ENCODE measurements at places on chromosomes 11 and 22.

DNA sequence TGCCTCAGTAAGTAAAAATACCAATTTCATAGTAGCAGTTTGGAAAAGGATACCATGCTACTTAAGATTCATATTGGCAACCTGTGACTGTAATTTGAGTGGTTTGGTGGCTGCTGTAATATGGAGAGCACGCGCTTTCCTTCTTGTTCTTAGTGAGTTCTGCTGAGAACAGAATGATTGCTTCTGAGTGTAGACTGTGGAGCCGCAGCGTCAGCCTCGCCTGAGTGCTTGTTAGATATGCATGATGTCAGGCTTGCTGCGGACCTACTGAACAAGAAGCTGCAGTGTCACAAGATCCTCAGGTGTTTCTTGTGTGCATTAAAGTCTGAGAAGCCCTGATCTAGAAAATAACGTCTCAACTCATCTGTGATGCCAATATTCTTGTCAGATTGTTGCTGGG is 143.2 kb downstream of the ARHGAP42 start:
- DNase-seq: no peak

DNA sequence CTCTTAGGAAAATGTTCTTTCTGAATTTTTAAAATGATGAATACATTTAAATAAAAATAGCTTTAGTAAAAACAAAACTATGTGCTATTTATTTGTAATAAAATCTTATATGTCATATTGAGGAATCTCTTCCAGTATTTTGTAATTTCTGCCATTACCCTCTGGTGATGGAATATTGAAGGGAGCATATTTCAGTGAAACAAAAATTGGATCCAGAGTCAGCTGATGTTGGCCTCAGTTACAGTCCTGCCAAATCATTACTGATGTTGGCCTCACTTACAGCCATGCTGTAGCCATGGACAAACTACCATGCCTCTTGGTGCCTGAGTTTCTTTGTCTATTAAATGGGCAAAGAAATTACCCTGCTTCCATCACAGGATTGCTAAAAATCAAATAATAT is 133.2 kb downstream of the SLC1A2 start:
- DNase-seq: no peak

- no peak for DNase-seq
These were observed 286.4 kb downstream of the NTM start for GRCh38 chr11:131656839-131657211.

DNA sequence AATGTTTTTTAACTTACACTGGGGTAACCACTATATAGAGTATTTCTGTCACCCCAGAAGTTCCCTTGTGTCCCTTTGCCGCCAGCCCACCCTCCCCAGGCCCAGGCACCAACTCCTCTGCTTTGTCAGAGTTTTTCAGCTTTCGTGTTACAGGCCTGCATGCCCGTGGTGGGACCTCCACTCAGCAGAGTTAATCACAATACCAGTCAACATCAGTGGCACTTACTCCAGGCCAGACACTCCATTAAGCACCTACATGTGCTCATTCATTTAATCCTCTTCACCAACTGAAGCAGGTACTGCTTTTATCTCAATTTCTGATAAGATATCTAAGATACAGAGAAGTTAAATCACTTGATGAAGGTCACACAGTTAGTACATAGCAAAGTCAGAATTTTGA is 63.3 kb downstream of the LIF start:
- no peak for DNase-seq

DNA sequence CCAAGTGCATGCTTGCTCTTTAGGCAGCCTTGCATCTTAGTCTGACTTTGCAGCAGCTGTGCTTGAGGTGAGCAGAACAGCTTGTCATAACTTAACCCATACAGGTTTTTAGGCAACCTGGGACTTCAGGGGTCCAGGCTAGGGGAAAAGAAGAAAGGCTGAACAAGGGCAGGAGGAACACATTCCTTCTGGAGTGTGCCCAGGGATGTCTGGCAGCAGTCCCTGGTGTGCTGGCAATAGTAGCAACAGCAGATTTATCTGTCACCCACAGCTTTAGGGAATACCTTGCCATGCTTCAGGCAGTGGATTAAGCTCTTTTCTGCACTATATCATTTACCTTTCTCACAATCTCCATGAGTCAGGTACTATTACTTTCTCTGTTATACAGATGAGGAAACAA is 513.0 kb downstream of the RAB38 start:
- DNase-seq: no peak

DNA sequence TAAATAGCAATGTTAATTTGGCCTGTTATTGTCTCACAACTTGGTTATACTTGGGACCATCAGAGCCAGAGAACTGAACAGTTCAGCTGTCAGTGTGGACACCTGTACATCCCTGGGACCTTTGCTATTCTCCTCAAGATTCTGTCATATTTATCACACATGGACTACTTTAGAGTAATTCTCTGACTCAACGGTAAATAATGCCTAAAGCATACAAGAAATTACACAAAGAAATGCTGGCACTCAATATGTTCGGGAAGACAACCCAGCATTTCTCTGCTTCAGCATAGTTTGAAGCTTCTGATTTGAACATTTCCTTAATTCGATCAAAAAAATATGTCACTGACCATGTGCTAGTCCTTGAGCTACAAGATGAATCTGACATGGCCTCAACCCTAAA is 34.6 kb upstream of the MMP13 start:
- DNase-seq: no peak

DNA sequence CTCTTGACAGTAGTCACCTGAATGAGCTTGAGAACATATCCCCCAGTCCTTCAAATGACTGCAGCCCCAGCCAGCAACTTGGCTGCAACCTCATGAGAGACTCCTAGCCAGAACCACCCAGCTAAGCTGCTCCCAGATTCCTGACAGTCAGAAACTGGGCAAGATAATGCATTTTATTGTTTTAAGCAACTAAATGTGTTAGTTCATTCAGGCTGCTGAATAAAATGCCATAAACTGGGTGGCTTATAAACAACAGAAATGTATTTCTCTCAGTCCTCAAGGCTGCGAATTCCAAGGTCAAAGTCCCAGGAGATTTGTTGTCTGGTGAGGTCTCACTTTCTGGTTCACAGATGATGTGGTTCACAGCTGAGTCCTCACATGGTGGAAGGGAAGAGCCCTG is 5.8 kb upstream of the PAMR1 start:
- no peak for DNase-seq

- DNase-seq: no peak
These were observed 26.2 kb downstream of the ELF5 start for GRCh38 chr11:34487430-34487829.

GRCh38 chr11:63914896-63915691 is 1.9 kb downstream of the RCOR2 start:
- no peak for DNase-seq

GRCh38 chr11:16266021-16266420 is 90.3 kb downstream of the SOX6 start:
- DNase-seq: no peak

GRCh38 chr11:32311346-32312065 is 123.8 kb downstream of the WT1 start:
- no peak for DNase-seq

GRCh38 chr11:30483056-30483455 is 103.1 kb downstream of the MPPED2 start:
- no peak for DNase-seq

DNA sequence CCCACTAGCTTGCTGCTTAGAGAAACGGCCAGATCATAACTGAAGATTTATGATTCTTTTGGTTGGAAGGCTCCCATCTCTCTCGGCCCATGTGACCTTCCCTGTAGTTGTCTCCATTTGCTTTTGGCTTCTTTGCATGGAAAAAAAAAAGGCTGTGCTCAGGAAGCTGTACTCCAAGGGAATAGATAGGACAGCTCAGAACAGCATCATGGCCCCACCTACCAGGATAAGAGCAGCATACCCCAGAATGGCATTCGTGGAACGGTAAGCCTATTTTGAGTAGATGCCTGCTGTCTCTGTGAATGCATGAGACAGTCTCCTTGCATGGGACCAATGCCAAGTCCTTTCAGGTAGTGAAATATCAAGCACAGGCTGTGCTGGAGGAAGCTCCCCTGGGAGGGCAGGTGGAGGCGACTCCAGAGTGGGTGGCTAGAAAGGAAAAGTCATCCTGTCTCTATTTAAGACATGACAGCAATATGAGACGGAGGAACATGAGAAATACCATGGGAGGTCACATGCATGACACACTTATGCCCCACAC is 94.1 kb upstream of the AMOTL1 start:
- DNase-seq: no peak

DNA sequence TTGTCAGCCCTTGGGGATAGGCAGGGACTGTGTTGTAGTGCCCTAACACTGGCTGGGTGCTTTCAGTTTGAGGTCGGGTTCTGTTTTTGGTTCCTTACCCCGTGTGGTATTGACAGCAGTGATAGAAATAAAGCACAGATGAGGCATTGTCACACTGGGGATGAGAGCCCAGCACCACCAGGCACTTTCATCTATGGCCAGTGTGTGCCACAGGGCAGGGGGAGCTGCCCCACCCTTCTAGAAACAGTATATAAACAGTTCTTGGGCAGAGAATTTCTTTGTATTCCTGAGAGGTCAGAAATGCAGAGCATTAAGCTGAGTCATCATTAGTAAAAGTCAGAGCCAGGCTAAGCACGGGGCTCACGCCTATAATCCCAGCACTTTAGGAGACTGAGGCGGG is 23.1 kb upstream of the CDC42EP2 start:
- DNase-seq: no peak

- no peak for DNase-seq
These were observed 1162.1 kb downstream of the DLG2 start for GRCh38 chr11:84465040-84465439.

GRCh38 chr11:79269611-79270307 is 171.1 kb downstream of the TENM4 start:
- DNase-seq: no peak

DNA sequence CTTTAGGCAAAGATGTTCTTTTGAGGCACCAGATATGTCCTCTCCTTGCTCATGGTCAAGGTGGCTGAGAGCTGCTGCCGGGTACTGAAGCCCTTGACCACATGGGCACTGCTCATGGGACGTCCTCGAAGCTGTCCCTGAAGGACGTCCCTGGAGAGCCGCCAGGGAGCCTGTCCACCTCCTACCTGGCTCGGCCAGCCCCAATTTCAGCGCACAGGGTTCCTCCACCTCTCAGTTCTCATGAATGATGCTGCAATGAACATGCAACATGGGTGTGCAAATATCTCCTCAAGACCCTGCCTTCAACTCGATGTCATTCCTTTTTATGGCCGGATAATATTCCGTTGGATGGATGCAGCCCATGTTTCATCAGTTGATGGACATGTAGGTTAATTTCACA is 24.4 kb upstream of the TOLLIP start:
- no peak for DNase-seq

DNA sequence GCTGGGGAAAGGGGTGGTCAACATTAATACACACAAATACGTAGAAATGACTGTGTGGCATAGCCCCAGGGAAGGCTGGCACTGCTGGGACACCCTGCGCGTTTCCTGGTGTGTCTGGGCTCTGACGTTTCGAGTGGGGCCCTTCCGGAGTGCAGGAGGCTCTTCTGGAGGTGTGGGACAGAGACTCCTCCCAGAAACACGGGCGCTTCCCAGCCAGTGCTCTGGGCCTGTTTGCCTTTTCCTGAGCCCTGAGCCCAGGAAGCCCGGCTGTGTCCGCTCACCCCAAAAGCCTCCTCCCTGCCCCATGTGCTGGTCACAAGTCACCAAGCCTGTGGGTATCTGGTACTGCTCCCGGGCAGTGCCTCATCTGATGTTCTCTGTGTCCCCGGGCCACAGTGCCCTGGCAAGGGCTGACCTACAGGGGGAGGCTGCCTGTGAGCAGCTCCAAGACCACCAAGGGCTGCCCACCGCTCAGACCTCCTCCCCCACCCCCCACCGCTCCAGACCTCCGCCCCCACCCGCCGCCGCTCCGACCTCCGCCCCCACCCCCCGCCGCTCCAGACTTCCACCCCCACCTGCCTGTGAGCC is 1133.3 kb downstream of the BRD1 start:
- no peak for DNase-seq

DNA sequence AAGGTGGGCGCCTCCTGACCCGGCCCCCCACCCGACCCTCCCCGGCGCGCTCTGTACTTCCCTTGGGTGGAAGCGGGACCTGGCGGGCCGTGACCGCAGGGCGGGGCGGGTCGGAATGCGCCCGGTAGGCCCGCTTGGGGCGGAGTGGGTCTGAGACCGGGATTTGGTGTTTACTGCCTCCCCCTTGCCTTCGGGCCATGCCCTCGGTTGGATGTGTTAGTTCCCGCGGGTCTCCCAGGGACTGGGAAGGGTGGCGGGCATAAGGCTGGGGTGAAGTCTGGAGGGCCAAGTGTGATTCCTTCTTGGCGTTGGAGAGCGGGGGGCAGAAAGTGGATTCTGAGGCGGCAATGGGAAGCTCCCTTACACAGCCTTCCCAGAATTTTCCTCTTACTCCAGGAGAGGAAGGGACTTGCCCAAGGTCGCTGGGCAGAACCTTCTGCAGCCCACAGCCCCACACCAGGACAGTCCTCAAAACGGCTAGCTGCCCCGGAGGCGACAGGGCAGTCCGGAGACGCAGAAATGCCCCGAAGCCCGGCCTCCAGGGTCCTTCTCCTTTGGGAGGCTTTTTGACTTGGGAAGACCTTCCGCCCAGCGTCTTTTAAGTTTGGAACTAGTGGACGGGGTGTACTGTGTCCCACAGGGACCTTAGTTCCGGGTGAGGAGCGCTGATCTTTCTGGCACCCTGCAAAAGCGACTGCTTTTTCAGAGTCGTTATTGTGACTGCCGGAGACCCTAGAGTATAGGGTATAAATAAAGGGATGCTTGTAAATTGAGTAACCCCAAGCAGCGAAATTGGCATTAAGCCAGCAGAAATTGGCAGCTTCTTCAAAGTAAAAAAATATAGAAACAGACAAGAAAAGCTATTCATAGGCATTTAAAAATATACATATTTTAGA is 647 bp downstream of the SWAP70 start:
- DNase-seq: no peak

DNA sequence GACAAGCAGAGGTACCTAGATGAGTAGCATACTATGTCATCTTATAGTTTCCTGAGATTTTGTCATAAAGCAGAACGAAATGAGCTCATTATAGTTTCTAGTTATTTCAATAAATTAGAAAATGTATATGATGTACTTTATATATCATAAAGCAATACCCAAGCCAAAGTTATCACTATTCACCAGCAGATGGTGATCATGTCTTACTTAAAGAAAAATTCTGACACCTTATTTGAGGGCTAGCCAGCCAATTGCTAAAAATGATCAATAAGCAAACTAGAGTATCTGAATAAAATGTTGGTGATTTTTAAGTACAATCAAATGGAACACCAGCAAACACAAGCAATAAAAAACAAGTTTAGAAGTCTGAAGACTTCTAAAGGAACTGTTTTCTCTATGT is 44.1 kb downstream of the RSF1 start:
- DNase-seq: no peak

DNA sequence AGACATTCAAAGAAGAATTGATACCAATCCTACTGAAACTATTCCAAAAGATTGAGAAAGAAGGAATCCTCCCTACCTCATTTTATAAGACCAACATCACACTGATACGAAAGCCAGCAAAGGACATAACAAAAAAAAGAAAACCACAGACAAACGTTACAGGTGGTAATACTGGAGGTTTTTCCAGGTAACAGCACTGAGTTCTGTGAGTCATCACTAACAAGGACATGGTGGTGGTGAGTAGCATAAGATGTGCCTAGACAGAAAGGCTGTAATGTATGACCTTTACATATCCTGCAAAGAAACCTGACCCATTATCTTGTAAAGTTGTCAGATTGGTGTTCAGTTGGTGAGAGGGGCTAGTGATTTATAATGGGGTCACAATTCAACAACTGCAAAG is 15.3 kb downstream of the OR9G1 start:
- no peak for DNase-seq
